ENCODE measurements at places on chromosomes 1 and 21.

DNA sequence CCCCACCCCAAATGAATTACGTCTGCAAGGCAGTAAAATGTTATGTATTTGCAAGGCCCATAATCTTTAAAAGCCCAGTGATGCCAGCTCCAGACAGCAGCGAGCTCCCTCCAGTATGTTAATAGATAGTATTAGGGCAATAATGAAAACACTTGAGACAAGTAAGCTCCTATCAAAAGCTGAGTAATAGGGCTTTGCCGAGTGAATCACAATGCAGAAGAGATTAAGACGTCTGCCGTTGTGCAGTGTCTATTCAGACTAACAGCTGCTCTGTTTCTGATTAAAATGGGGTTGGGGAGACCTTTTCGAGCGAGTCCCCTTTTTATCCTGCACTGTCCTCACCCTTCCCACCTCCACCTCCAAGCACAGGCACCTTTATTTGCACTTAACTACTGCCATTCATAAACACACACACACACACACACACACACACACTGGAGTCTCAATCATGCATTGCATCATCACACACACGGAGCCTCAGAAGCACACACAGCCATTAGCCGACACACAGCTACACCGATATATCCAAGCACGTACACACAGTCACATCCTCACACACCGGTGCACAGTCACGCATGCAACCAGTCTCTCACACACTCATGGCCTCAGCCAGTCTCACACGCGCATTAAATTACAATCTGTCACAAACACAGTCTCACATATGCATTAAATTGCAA, 46.0 kb upstream of the FOXO6 start:
- DNase-seq = no peak

DNA sequence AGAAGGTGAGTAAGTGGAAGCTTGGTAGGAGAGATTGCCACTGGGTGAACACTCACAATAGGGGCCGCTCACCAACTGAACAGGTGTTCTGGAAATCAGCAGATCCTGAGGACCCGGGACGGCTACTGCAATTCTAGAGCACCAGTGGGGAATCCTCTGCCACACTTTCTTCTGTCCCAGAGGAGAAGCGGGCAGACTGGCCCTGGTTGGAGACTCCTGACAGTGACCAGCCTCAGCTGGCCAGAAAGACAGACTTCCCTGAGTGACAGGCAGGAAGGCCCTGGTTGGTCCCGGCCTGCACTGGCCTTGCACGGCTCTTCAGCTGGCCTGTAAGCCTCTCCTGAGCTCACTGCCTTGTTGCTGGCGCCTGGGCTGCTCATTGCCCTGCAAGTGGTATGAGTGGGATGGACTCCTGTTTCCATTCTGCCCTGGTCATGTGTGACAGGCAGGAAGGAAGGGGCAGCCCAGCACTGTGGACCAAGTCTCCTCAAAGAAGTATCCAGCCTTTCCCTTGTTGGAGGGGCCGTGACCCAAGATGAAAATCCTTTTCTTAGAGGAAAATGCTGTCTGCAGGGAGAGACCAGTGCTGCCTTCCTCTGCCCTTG, 34.5 kb downstream of the MAN1C1 start:
- DNase-seq = no peak

DNA sequence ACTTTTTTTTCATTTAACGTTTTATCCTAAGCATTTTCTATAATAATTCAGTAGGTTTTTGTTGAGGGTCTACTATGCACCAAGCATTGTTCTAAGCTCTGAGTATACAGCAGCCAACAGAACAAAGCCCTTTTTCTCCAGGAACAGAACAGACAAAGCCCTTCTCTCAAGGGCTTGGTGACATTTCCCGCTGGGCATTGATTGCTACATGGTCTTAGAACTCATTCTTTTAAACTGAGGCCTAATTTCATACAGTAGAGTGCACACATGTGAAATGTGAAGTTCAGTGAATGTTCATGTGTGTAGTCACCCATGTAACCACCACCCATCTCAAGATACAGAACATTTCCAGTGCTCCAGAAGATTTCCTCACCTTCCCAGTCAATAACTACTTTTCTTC, 15.2 kb upstream of the PDIK1L start:
- DNase-seq = no peak

DNA sequence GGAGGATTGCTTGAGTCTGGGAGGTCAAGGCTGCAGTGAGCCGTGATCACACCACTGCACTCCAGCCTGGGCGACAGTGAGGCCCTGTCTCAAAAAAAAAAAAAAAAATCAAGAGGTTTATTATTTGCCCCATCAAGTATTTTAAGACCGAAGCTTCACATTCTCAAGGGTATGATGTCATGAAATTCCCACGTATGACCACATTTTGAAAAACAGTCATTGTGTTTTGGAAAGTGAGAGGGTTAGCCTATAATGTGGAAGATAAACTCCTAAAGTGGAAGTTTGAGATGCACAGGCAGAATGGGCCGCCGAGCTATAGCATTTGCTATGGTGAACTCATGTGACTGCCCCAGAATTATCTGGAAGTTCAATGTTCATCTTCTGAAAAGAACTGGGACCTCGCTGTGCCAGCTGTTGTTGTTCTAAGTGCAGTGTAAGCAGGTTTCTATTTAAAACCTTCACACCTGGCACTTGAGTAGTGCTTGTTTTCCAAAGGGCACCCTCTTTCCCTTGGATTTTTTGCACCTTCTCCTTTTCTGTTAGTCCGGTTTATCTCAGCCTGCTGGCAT, 96.9 kb upstream of the SLC25A33 start:
- no peak for DNase-seq

DNA sequence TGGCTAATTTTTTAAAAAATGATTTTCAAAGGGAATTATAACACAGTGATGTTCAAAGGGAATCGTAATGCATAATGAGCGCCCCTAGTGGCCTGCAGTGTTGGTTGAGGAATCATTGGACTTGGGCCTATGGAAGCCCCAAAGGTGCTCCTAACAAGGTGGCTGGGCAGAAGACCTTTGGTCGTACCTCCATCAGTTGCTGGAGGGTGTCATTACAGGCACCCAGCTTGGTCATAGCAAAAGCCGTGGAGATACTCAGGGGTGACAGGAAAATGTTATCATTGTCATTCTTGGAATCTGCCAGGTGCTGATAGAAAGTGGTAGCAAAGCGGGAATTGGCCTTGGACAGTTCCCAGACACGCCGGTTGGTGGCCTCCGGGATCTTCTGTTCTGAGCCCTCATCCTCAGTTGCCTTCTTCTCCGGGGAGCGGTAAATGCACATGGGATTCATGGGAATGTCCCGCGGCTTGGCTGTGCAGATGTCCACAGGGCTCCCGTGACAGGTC, 2.7 kb downstream of the SERPINC1 start:
- peak; percentile 24 for DNase-seq

Data from stimulated activated CD4-positive, alpha-beta T cell treated with anti-CD3 and anti-CD28 coated beads, Interleukin-2, amount 100 ng/mL, for 24 hours (primary cell).